ENCODE measurements at places on chromosomes 1 and 21.

- DNase-seq, result no peak
Observed at GRCh38 chr1:156652131-156652991, 10.4 kb downstream of the BCAN start.

DNA sequence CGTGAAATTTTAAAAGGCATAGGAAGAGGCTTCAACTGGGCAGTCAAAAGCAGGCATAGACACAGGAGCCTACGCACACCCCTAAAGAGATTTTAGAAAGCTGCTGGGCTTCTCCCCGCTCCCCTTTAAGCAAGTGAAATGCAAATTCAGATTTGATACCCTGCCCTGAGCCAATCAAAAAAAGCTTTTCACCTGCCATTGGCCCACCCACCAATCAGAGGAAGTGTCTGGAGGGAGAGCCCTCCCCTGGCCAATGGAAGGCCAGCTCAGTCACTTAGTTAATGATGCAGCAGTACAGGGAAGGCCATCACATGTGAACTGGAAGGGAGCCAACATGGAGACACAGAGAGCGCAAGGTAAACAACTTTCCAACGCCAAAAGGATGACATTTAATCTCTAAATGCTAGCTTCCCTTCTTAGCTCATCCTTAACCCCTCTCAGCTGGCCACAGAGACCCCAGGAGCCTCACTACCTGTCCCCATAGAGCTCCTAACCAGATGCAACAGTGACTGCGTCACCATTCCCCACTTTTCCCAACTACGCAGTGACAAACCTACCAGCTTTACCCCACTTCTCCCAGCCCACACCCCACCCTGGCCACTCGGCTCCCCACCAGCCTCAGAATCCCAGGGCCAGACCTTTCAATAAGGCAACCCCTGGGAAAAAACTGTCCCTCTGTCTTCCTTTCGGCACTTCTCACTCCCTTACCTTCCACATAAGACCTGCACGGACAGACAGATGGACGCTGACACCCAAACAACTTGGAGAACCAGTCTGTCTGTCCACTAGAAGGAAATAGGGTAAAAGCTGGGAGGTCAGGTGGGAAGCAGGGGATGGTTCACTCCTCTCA is 71.0 kb downstream of the CD46 start:
- no peak for DNase-seq

- DNase-seq, result no peak
Observed at GRCh38 chr1:25473653-25474225, 43.0 kb downstream of the MACO1 start.

GRCh38 chr1:246193537-246193936 is 313.5 kb downstream of the SMYD3 start:
- no peak for DNase-seq

- DNase-seq, result no peak
Observed at GRCh38 chr1:94345148-94345721, 73.0 kb upstream of the ABCD3 start.

GRCh38 chr1:71047635-71048607 is at the start of gene PTGER3:
Gene PTGER3, minus strand, starts transcription at chr1:71047816. Its CDS starts 239 bp downstream, at chr1:71047577.
- peak; percentile 55 for DNase-seq

GRCh38 chr1:18530587-18531502 is 50.1 kb downstream of the KLHDC7A start:
- no peak for DNase-seq

DNA sequence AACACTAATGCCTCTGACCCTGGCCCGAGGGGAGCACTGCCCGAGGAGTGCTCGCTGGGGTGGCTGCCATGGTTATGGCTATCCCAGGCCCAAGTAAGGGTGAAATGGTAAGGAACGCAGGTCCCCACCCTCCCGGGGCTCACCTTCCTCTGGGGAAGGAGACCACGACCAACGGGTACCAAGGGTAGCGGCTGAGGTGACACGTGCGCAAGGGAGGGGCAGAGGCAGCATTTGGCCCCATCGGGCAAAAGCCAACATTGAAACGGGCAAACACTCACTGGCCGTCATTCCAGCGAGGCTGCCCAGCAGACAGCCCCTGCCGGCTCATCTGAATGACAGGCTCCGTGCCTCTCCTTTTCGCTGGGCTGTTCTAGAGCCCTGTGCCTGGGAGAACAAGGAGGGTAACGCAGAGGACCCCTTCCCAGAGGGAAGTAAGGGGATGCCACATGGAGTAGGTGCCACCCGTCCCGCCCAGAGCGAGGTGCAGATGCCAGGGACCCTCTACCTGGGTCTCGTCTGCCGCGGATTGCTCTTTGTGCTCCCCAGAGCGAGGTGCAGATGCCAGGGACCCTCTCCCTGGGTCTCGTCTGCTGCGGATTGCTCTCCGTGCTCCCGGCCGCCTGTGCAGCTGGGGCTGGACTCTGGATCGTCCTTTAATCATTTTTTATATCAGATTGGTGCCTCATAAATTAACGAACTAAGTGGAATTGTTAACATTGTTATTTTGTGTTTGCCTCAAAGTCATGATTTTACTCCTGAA is 16.2 kb downstream of the ACTRT2 start:
- no peak for DNase-seq

GRCh38 chr1:48876330-48876785 is 99.7 kb upstream of the BEND5 start:
- DNase-seq, result no peak

DNA sequence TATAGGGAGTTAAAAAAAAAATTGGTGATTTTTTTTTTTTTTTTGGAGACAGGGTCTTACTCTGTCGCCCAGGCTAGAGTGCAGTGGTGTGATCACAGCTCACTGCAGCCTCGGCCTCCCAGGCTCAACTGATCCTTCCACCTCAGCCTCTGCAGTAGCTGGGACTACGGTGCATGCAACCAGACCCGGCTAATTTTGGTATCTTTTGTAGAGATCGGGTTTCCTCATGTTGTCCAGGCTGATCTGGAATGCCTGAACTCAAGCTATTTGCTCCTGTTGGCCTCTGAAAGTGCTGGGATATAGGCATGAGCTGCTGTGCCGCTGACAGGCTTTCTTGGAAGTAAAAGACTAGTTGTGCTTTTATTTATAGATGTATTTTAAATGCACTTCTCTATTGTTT is 3.0 kb downstream of the CDC42 start:
- DNase-seq, result no peak

Data from neuronal stem cell (in vitro differentiated cells).